Smooth muscle cell of trachea (primary cell): ENCODE measurements at places on chromosomes 13 and 19. TPM values are rescaled to one million over a fixed set of nuclear protein-coding genes. Genes with fewer than 3 reads are reported as not detected.

Gene GJB6
- total RNA-seq, result not detected in 2 replicates

Gene LRRC4B
- under 0.01 and 2.0 TPM in 2 replicates for total RNA-seq

Gene LMTK3
- 0.15 and 0.50 TPM in 2 replicates for total RNA-seq

Gene CNMD
- total RNA-seq, result not detected in 2 replicates

Gene FAM124A
- 0.29 and 1.8 TPM in 2 replicates for total RNA-seq

Gene SIGLEC8
- total RNA-seq, result not detected in 2 replicates

Gene DIAPH3
- total RNA-seq, result 1.5 and 19.6 TPM in 2 replicates

Gene FAM216B
- total RNA-seq, result not detected in 2 replicates

Gene SLC17A7
- 0.15 and 0.33 TPM in 2 replicates for total RNA-seq

Gene NDUFA3
- 5.8 and 25.1 TPM in 2 replicates for total RNA-seq

Gene FXYD3
- not detected in 2 replicates for total RNA-seq

Gene LRG1
- not detected in 2 replicates for total RNA-seq

Gene SIGLEC12
- not detected in 2 replicates for total RNA-seq

Gene TOMM40
- total RNA-seq, result 31.3 and 36.4 TPM in 2 replicates

Gene HSPB6
- total RNA-seq, result 125 and 302 TPM in 2 replicates

Gene CEACAM1
- total RNA-seq, result not detected in 2 replicates

Gene LRRC25
- total RNA-seq, result 0.15 and 0.50 TPM in 2 replicates

Gene ZNF723
- not detected in 2 replicates for total RNA-seq

Gene ZNF844
- total RNA-seq, result 11.6 and 12.1 TPM in 2 replicates

Gene MCEMP1
- total RNA-seq, result not detected in 2 replicates

Gene MYADM
- total RNA-seq, result 9.3 and 11.9 TPM in 2 replicates

Gene ZNF763
- 2.2 and 2.8 TPM in 2 replicates for total RNA-seq

Gene TEX29
- total RNA-seq, result 0.50 TPM in 1 of 2 replicates, not detected in the other

Gene ACER1
- total RNA-seq, result not detected in 2 replicates

Gene ZNF17
- total RNA-seq, result 14.1 and 16.0 TPM in 2 replicates
